ENCODE measurements at places on chromosomes 3 and 15.

DNA sequence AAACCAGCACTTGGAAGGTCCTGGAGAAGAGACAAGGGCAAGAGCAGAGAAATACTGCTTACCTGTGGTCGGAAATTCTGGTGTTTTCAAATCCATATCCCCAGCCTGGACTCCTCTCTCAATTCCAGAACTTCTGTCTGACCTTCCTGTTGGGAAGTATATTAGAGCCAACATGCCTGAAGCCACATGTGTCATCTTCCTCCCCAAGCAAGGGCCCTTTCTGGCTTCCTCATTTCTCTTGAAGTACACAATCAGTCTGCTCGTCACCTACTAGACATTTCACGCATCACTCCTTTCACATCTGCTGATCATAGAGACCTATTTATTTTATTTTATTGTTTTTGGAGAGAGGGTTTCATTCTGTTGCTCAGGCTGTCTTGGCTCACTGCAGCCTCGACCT, 8.4 kb downstream of the PARP14 start:
- no peak for DNase-seq
- H3K4me3 ChIP-seq = no peak overlapping the region
- H3K27me3 ChIP-seq = no peaks in the 10 kb centered on the region

DNA sequence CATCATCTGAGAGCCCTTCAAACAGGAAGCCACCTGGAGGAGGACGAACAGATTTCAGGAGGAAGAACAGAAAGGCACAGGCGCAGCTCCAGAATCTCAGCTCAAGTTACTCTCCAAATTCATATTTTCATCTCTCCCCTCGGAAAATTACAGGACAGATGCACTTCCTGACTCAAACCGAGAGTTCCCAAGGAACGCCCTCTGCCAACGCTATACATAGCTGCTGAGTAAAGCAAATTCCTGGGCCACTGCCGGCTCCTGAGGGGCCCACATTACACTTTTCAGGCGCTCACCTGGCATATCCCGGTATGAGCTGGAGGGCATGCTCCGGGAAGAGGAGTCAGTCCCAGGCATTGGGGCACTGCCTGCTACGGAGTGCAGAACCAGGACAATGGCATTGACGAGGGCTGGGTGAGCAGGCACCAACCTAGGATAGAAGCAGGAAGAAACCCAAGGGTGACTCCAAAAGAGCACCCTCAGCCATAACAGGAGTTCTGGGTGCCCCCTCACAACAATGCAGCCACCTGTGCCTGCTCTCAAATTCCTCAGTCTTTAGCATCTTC, 11.2 kb downstream of the UBL7 start:
- no peak for DNase-seq
- no peak overlapping the region for H3K4me3 ChIP-seq
- peaks cover 22% of the 10 kb centered on the region for H3K4me1 ChIP-seq
- peaks cover 55% of the 10 kb centered on the region for H3K36me3 ChIP-seq
- H3K27me3 ChIP-seq = no peaks in the 10 kb centered on the region
- H3K27ac ChIP-seq = no peak overlapping the region

DNA sequence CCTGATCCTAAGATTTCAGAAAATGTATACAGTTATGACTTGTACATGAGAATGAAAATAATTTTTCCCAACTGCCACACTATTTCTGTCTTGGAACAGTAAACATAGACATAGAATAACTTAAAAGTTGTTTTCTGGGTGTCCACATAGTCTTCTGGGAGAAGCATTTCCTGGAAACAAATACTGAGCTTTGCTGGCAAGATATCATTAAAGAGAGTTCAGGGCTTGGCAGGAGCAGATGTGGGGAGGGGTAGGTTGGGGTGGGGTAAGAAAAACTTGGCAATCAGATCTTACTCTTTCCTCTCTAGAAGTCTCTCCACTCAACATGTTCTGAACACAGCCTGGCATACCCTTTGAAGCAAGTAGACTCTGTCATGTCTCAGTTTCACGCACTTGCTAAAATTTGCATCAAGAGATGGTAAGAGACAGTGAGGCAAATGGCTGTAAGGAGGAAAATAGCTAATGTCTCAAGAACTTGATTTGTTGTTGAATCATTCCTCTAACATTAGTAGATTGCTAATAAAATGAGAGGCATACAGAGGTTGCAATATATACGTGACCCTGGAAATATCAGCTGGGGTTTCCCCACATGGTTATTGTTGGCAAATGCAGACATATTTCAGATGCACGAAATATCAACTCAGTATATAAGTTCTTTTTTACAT, 27.3 kb upstream of the ABI3BP start:
- no peaks in the 10 kb centered on the region for H3K4me1 ChIP-seq
- H3K27ac ChIP-seq = no peak overlapping the region
- DNase-seq = no peak
- no peaks in the 10 kb centered on the region for H3K36me3 ChIP-seq
- no peak overlapping the region for H3K4me3 ChIP-seq

DNA sequence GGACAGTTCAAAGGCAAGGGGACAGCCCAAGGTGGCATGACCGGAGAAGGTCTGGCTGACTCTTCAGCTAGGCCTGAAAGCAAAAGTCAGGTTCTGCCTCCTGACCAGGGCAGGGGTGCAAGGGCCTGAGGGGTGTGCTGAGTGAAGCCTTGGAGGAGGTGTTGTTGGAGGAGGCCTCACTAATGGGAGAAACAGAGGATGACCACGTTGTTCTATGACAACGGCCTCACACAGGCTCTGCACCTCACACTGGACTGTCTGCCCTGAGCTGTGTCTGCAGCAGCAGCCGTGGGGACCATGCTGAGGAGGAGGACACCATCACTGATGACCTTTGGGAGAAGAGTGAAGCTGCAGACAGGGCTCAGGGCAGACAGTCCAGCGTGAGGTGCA, 116.9 kb upstream of the ABHD17C start:
- no peaks in the 10 kb centered on the region for H3K4me1 ChIP-seq
- no peak for DNase-seq
- no peak overlapping the region for H3K27ac ChIP-seq
- no peak overlapping the region for H3K4me3 ChIP-seq
- H3K36me3 ChIP-seq = no peaks in the 10 kb centered on the region

DNA sequence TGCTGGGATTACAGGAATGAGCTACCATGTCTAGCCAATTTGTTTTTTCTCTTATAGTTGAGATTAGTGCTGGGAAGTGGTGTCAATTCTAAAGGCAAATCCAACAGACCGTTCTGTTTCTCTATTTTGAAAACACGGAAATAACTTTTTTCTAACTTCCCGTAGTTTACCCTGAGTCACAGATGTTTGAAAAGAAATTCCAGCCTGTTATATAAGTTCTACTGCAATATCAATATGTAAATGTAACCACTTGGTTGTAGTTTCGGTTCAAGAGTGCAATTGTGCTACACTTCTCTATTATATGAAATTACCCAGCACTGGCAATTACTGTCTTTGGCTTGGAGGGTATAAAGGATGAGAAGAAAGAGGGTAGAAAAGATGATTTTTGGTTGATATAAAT, 22.3 kb upstream of the GNB4 start:
- no peak overlapping the region for H3K4me3 ChIP-seq
- H3K4me1 ChIP-seq = peaks cover 5% of the 10 kb centered on the region
- no peaks in the 10 kb centered on the region for H3K27me3 ChIP-seq
- no peaks in the 10 kb centered on the region for H3K36me3 ChIP-seq
- no peak overlapping the region for H3K27ac ChIP-seq

GRCh38 chr3:88467191-88467590, 317.4 kb downstream of the C3orf38 start:
- H3K27ac ChIP-seq = no peak overlapping the region
- DNase-seq = no peak
- H3K4me3 ChIP-seq = no peak overlapping the region
- no peaks in the 10 kb centered on the region for H3K27me3 ChIP-seq
- no peaks in the 10 kb centered on the region for H3K4me1 ChIP-seq

- no peak for DNase-seq
- no peak overlapping the region for H3K4me3 ChIP-seq
- H3K4me1 ChIP-seq = peaks cover 3% of the 10 kb centered on the region
- no peak overlapping the region for H3K27ac ChIP-seq
- H3K36me3 ChIP-seq = no peaks in the 10 kb centered on the region
Observed at GRCh38 chr15:61518191-61518950, 289.3 kb upstream of the RORA start.

- peaks cover 14% of the 10 kb centered on the region for H3K36me3 ChIP-seq
- no peak overlapping the region for H3K27ac ChIP-seq
- H3K4me3 ChIP-seq = no peak overlapping the region
- H3K4me1 ChIP-seq = peaks cover 6% of the 10 kb centered on the region
Observed at GRCh38 chr3:60036803-60037202, 987.0 kb upstream of the CFAP20DC start.

DNA sequence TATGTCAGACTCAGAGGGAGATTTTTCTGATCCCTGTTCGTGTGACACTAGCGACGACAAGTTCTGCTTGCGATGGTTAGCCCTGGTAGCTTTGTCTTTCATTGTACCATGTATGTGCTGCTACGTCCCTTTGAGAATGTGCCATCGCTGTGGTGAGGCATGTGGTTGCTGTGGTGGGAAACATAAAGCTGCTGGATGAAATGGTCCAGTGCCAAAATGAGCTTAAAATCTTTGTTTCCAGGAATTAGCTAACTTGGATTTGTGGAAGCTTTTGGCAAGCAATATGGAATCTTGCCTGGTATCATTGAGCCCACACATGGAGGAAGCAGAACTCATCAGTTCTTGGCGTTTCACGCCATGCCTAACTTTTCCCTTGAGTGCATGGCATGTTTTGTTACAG, 98.8 kb downstream of the SPRED1 start:
- no peaks in the 10 kb centered on the region for H3K4me1 ChIP-seq
- no peak overlapping the region for H3K4me3 ChIP-seq
- H3K27ac ChIP-seq = no peak overlapping the region
- DNase-seq = no peak
- H3K27me3 ChIP-seq = peaks cover 7% of the 10 kb centered on the region

- H3K27me3 ChIP-seq = peaks cover 3% of the 10 kb centered on the region
- no peaks in the 10 kb centered on the region for H3K36me3 ChIP-seq
- DNase-seq = peak; percentile 79
- no peak overlapping the region for H3K4me3 ChIP-seq
Observed at GRCh38 chr3:128969993-128970739, 23.7 kb downstream of the CFAP92 start.

GRCh38 chr15:75126864-75127580, 74.7 kb upstream of the C15orf39 start:
- no peak overlapping the region for H3K4me3 ChIP-seq
- peaks cover 58% of the 10 kb centered on the region for H3K4me1 ChIP-seq
- H3K27me3 ChIP-seq = no peaks in the 10 kb centered on the region

GRCh38 chr3:139636511-139636910, 41.3 kb downstream of the NMNAT3 start:
- H3K36me3 ChIP-seq = no peaks in the 10 kb centered on the region
- no peaks in the 10 kb centered on the region for H3K27me3 ChIP-seq
- no peak overlapping the region for H3K27ac ChIP-seq
- no peak for DNase-seq

GRCh38 chr15:100308608-100309007, 33.2 kb downstream of the ADAMTS17 start:
- no peaks in the 10 kb centered on the region for H3K36me3 ChIP-seq
- no peak overlapping the region for H3K27ac ChIP-seq
- H3K27me3 ChIP-seq = peaks cover 3% of the 10 kb centered on the region
- no peak overlapping the region for H3K4me3 ChIP-seq
- DNase-seq = no peak
- H3K4me1 ChIP-seq = peaks cover 5% of the 10 kb centered on the region

- no peak overlapping the region for H3K27ac ChIP-seq
- no peak for DNase-seq
- peaks cover 26% of the 10 kb centered on the region for H3K27me3 ChIP-seq
- no peak overlapping the region for H3K4me3 ChIP-seq
Observed at GRCh38 chr3:187185759-187186158, 11.5 kb upstream of the RTP1 start.

DNA sequence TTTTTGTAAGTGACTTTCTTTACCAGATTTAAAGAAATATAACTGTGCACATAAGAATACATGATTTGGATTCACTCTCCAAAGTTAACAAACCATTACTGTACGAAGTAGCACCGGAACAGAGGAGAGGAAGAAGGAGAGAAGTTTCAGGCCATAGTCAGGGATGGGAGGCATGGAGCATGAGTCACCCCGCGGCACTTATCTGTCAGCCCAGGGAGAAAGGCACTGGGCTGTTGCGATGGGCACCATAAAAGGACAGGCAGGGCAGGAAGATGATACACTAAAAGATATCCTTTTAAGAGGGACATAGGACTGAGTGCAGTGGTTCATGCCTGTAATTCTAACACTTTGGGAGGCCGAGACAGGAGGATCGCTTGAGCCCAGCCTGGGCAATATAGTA, 37.0 kb downstream of the TTC23 start:
- no peaks in the 10 kb centered on the region for H3K36me3 ChIP-seq
- no peaks in the 10 kb centered on the region for H3K4me1 ChIP-seq

GRCh38 chr3:24802614-24803013, 308.0 kb upstream of the THRB start:
- no peak for DNase-seq
- H3K4me3 ChIP-seq = no peak overlapping the region

DNA sequence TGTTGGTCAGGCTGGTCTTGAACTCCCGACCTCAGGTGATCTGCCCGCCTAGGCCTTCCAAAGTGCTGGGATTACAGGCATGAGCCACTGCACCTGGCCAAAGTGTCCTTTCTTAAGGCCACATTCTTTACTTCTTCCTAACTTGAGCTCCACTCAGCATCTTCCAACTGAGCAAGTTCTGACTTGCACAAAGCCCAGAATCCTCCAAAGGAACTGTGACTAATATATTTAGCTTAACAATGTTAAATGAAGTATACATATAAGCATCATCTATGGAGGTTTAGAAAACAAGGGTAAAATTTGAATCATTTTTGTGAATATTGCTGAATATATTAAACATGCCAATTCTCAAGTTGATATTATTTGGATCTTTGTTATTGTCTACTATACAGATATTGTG, 93.7 kb downstream of the SHQ1 start:
- H3K4me1 ChIP-seq = peaks cover 41% of the 10 kb centered on the region
- no peak overlapping the region for H3K4me3 ChIP-seq
- peaks cover 34% of the 10 kb centered on the region for H3K36me3 ChIP-seq
- no peak overlapping the region for H3K27ac ChIP-seq
- DNase-seq = no peak
- no peaks in the 10 kb centered on the region for H3K27me3 ChIP-seq

Data from activated CD8-positive, alpha-beta T cell treated with anti-CD3 and anti-CD28 coated beads, Interleukin-2, amount 10 ng/mL, durations not matched to agents 7 days and 5 days (primary cell).